Peyer's patch (tissue), 4 donors: ENCODE measurements at places on chromosomes 6 and 20. TPM values are rescaled to one million over a fixed set of nuclear protein-coding genes. Genes with fewer than 3 reads are reported as not detected.

- no peaks in the 10 kb centered on the region for H3K4me1 ChIP-seq
- no peak for DNase-seq
- no peak overlapping the region for H3K4me3 ChIP-seq
- no peak overlapping the region for H3K27ac ChIP-seq
Observed at GRCh38 chr6:150738092-150738629, 127.3 kb upstream of the MTHFD1L start.

GRCh38 chr20:57791966-57792365, 82.2 kb upstream of the PMEPA1 start:
- H3K36me3 ChIP-seq: no peaks in the 10 kb centered on the region
- H3K4me3 ChIP-seq: no peak overlapping the region
- no peak for DNase-seq
- H3K27me3 ChIP-seq: no peaks in the 10 kb centered on the region
- H3K27ac ChIP-seq: no peak overlapping the region
- no peaks in the 10 kb centered on the region for H3K4me1 ChIP-seq

DNA sequence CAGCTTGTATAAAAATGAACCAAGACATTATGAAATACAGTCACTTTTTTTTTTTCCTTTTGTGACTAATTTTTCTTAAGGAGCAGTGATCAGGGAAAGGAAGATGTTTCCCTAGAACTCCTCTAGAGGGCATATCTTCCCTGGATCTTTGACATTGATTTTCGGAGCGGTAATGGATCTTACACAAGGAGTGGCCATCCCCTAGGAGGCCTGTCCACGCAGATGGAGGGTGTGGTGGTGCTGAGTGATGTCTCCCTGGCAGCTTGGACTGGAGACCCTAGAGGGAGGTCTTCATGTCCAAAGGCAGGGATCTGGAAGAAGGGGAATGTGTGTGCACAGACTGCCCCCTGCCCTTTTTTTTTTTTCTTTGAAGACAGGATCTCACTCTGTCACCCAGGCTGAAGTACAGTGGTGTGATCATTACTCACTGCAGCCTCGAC, 7.0 kb upstream of the KIFC1 start:
- no peak overlapping the region for H3K4me3 ChIP-seq
- DNase-seq: no peak
- no peak overlapping the region for H3K27ac ChIP-seq
- no peaks in the 10 kb centered on the region for H3K4me1 ChIP-seq

GRCh38 chr6:37131104-37131959, 38.6 kb upstream of the PIM1 start:
- peak; percentile 60 for DNase-seq
- no peaks in the 10 kb centered on the region for H3K27me3 ChIP-seq
- no peaks in the 10 kb centered on the region for H3K4me1 ChIP-seq
- no peaks in the 10 kb centered on the region for H3K36me3 ChIP-seq

- H3K27ac ChIP-seq: no peak overlapping the region
- no peak overlapping the region for H3K4me3 ChIP-seq
- no peaks in the 10 kb centered on the region for H3K36me3 ChIP-seq
- no peak for DNase-seq
- no peaks in the 10 kb centered on the region for H3K4me1 ChIP-seq
Observed at GRCh38 chr6:49025273-49026240, 437.5 kb downstream of the MMUT start.

DNA sequence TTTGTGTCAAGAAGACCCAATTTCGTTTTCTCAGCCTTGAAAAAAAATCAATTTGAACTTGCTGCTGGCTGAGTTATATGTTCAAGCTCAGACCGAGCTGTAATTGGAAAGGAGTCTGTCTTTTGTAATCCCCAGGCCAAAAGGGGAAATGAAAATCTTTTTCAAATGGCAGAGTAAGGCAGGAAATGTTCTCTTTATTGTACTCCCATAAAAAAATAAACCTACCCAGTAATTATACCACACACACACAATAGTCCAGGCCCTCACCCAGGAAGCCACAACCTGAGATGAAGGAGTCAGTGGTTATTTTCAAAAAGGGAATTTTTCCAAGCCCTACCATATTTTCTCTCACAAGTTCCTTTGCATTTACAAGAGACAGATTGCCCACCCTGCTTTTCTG, 45.3 kb downstream of the CLIC5 start:
- no peak for DNase-seq
- H3K27me3 ChIP-seq: no peaks in the 10 kb centered on the region

- H3K36me3 ChIP-seq: no peaks in the 10 kb centered on the region
- peak overlapping the region; percentile 59 for H3K27ac ChIP-seq
- no peaks in the 10 kb centered on the region for H3K4me1 ChIP-seq
- H3K27me3 ChIP-seq: no peaks in the 10 kb centered on the region
- no peak overlapping the region for H3K4me3 ChIP-seq
Observed at GRCh38 chr6:112288475-112288874, 34.1 kb upstream of the LAMA4 start.

GRCh38 chr6:135811644-135812526, 39.6 kb upstream of the PDE7B start:
- no peaks in the 10 kb centered on the region for H3K36me3 ChIP-seq
- H3K27me3 ChIP-seq: no peaks in the 10 kb centered on the region
- no peak overlapping the region for H3K27ac ChIP-seq
- no peak overlapping the region for H3K4me3 ChIP-seq
- DNase-seq: no peak

DNA sequence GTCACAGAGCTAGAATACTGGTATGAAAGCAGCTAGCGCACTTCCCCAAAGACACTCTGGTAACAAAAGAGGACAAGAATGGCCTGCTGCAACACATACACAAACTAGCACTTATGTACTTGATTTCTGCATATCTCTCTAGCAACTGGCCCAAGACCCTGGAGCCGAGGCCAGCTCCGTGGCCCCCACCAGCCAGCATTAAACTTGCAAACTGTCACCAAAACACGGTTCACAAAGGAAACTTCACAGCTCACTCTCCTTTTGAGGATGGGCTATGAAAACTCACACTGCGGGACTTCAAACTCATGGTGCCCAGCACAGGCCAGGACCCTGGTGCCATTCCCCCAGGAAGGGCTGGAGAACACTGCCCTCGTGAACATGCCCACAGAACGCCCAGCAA, 115.9 kb upstream of the RPS6KA2 start:
- H3K27me3 ChIP-seq: no peaks in the 10 kb centered on the region
- no peak overlapping the region for H3K4me3 ChIP-seq
- no peaks in the 10 kb centered on the region for H3K36me3 ChIP-seq
- DNase-seq: no peak
- no peak overlapping the region for H3K27ac ChIP-seq
- peaks cover 5% of the 10 kb centered on the region for H3K4me1 ChIP-seq

Gene CRIP3
- 6.8 TPM for total RNA-seq

Gene CASP8AP2
- 33.0 TPM for total RNA-seq

Gene ABHD16A
- 71.0 TPM for total RNA-seq

Gene SLC18B1
- total RNA-seq: 7.1 TPM

Gene UNC93A
- 17.2 TPM for total RNA-seq

Gene MAPK13
- total RNA-seq: 149 TPM

Gene SAMD5
- 7.4 TPM for total RNA-seq

Gene DACT2
- 0.35 TPM for total RNA-seq
